ENCODE measurements at places on chromosomes 3 and 15.

DNA sequence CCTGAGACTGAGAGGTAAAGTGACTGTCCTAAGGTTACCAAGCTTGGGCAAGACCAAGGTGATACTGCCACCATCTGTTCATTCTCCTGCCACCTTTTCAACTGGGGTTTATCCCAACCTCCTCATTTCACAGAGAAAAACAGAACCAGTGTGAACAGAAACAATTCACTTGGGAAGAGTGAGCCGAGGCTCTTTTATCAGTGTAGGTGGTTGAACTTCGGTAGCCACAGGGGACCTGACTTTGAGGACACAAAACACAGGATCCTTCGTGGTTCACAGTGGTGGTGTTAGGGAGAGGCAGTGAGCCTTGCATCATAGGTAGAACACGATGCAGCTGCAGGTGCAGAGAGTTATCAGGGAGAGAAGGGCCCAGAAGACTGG, 72.8 kb upstream of the ICE2 start:
- no peak overlapping the region for H3K27ac ChIP-seq

- no peak overlapping the region for H3K27ac ChIP-seq
- H3K4me1 ChIP-seq, result no peaks in the 10 kb centered on the region
- no peak overlapping the region for H3K4me3 ChIP-seq
- DNase-seq, result no peak
These were observed 31.6 kb upstream of the VPS39 start for GRCh38 chr15:42239528-42240182.

DNA sequence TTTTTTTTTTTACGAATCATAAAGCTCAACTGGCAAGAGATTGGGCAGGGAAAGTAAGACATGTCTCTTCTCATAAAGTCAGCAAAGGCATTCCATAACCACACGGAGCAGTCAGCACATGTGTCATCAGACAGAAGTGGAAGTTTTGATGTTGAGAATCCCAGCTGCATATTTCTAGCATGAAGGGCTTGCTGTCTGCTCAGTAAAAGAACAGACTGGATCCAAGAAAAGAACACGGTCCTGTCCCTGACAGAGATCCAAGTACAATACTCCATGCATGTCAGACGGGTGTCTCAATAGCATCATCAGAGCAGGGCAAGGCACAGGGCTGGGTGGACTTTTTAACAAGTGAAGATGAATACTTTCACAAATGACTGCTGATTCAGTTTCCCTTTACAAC, 38.2 kb downstream of the ABI3BP start:
- no peaks in the 10 kb centered on the region for H3K4me1 ChIP-seq
- no peaks in the 10 kb centered on the region for H3K36me3 ChIP-seq

DNA sequence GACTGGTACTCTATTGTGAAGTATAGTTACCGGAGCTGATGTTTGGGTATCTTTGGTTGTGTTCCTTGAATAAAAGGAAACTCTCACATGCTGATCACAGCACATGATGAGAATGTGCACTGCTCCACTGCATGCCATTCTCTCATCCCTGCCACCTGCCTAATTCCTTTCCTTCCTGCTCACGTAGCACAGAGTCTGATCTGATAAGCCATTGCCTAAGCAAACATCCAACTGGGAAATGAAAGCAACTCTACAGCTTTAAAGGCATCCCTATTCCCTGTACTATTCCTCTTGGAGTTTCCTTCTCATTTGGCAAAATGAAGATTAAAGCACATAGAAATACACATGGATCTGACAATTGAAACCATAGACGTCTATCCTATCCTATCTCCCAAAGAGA, 359.8 kb downstream of the C3orf38 start:
- no peaks in the 10 kb centered on the region for H3K36me3 ChIP-seq
- no peaks in the 10 kb centered on the region for H3K27me3 ChIP-seq
- H3K4me1 ChIP-seq, result no peaks in the 10 kb centered on the region
- no peak overlapping the region for H3K4me3 ChIP-seq

DNA sequence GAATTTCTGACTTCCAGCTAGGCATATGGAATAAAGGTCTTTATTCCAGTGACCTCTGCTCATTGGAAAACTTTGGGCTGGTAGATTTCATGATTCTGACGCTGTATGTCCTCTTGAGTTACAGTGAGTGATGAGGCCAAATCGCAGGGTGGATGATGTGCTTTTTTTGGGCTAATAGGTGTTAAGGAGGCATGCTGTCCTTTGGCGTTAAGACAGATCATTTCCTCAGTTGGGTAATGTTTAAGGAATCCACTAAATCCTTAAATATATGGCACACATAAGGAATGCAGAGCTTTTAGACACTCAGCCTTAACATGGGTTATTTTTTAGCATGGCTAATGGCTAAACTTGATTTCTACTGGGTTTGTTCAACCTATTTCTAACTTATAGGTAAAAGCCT, 87.9 kb downstream of the LPP start:
- H3K36me3 ChIP-seq, result no peaks in the 10 kb centered on the region
- H3K27me3 ChIP-seq, result no peaks in the 10 kb centered on the region
- H3K4me3 ChIP-seq, result peak overlapping the region; percentile 64
- H3K27ac ChIP-seq, result peak overlapping the region; percentile 89
- H3K4me1 ChIP-seq, result peaks cover 85% of the 10 kb centered on the region

- no peak overlapping the region for H3K27ac ChIP-seq
- H3K36me3 ChIP-seq, result no peaks in the 10 kb centered on the region
- DNase-seq, result no peak
- H3K4me3 ChIP-seq, result no peak overlapping the region
These were observed 190.8 kb downstream of the FHIT start for GRCh38 chr3:61060411-61060861.

DNA sequence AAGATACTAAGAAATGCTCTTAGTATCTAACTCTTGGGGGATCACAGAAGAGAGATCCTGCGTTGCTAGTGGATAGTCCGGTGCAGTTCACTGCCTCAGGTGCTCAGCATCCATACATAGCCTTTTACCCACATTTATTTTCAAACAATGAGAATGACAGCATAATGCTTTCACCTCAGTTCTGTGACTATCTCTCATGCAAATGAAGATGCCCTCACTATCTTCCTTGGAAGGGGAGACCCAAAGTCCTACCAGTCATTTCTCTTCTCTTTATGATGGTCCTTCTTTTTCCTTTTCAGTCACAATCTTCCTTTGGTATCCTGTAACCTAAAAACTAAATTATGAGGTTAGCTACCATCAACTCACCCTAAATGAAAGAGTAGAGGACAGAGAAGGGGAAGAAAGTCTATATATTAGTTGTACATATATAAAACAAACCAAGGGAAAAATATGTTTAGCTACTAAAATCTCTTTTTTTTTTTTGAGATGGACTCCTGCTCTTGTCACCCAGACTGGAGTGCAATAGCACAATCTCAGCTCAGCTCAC, 30.9 kb upstream of the SLC28A2 start:
- no peaks in the 10 kb centered on the region for H3K4me1 ChIP-seq
- no peak overlapping the region for H3K4me3 ChIP-seq
- DNase-seq, result no peak
- H3K36me3 ChIP-seq, result no peaks in the 10 kb centered on the region

GRCh38 chr3:43919029-43919428, 228.3 kb downstream of the ABHD5 start:
- H3K4me1 ChIP-seq, result peaks cover under 1% of the 10 kb centered on the region
- no peak for DNase-seq
- no peak overlapping the region for H3K4me3 ChIP-seq
- no peaks in the 10 kb centered on the region for H3K36me3 ChIP-seq
- no peak overlapping the region for H3K27ac ChIP-seq

- H3K4me3 ChIP-seq, result no peak overlapping the region
- peaks cover 3% of the 10 kb centered on the region for H3K4me1 ChIP-seq
- no peak overlapping the region for H3K27ac ChIP-seq
- H3K36me3 ChIP-seq, result no peaks in the 10 kb centered on the region
- no peak for DNase-seq
These were observed 6.3 kb downstream of the FRMD5 start for GRCh38 chr15:44188795-44189194.

- H3K36me3 ChIP-seq, result no peaks in the 10 kb centered on the region
- no peaks in the 10 kb centered on the region for H3K4me1 ChIP-seq
- H3K4me3 ChIP-seq, result no peak overlapping the region
These were observed 26.7 kb downstream of the PLD1 start for GRCh38 chr3:171783626-171784025.

GRCh38 chr3:171804618-171805389, 5.5 kb downstream of the PLD1 start:
- H3K27me3 ChIP-seq, result peaks cover 22% of the 10 kb centered on the region
- no peaks in the 10 kb centered on the region for H3K36me3 ChIP-seq
- DNase-seq, result no peak
- H3K4me3 ChIP-seq, result no peak overlapping the region

- H3K4me1 ChIP-seq, result peaks cover 41% of the 10 kb centered on the region
- peak overlapping the region; percentile 82 for H3K4me3 ChIP-seq
These were observed 6.4 kb upstream of the ANKDD1A start for GRCh38 chr15:64905119-64905831.

DNA sequence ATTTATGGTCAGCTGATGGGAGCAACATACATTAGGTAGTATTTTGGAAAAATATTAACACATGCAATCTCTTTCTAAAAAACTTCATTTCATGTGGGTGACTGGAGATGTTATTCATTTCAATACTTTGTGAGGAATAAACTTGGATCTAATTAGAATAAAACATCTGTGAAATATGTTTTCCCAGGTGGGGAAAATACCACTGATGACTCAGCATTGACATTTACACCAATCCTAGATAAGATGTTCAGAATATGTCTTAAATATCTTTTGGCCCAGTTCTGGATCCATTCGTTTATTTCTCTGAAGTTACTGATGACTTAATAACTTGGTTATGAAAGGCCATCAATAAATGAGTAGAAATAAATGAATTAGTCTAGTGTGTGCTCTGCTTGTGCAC, 247.6 kb downstream of the CHST2 start:
- H3K36me3 ChIP-seq, result peaks cover 4% of the 10 kb centered on the region
- DNase-seq, result no peak
- peaks cover 14% of the 10 kb centered on the region for H3K4me1 ChIP-seq
- no peak overlapping the region for H3K4me3 ChIP-seq
- no peak overlapping the region for H3K27ac ChIP-seq
- H3K27me3 ChIP-seq, result no peaks in the 10 kb centered on the region

DNA sequence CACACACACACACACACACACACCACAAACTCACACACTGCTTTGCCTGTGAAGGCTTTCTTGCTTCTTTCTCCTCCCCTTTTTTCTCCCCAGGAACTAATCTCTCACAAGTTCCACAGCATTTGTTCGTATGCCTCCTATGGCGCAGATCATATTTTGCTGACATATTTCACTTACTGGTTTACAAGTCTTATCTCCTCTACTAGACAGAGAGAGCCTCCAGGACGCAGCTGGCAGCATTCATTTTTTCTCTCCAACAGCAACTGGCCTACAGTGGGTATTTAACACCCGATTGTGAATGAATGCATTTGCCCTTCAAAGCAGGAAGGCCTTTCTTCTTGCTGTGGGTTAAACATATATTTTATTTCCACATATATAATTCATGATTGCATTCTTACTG, 47.0 kb upstream of the DLG1 start:
- peaks cover 12% of the 10 kb centered on the region for H3K27me3 ChIP-seq
- no peak for DNase-seq
- H3K4me1 ChIP-seq, result no peaks in the 10 kb centered on the region
- H3K36me3 ChIP-seq, result no peaks in the 10 kb centered on the region
- no peak overlapping the region for H3K27ac ChIP-seq
- no peak overlapping the region for H3K4me3 ChIP-seq

- no peak overlapping the region for H3K4me3 ChIP-seq
- H3K27ac ChIP-seq, result no peak overlapping the region
- no peak for DNase-seq
- peaks cover 10% of the 10 kb centered on the region for H3K36me3 ChIP-seq
- no peaks in the 10 kb centered on the region for H3K4me1 ChIP-seq
- no peaks in the 10 kb centered on the region for H3K27me3 ChIP-seq
These were observed 145.1 kb downstream of the VGLL4 start for GRCh38 chr3:11498646-11499045.

All from activated B cell treated with CpG ODN at 0.5 μM for 24 hours (primary cell).